ENCODE measurements at places on chromosomes 4 and X.

- no peak for DNase-seq
Measured at GRCh38 chr4:134216411-134216810, 14.8 kb upstream of the PABPC4L start.

GRCh38 chrX:39766855-39767254 lies 330.9 kb downstream of the BCOR start:
- no peak for DNase-seq

GRCh38 chr4:3082925-3083515 lies 8.5 kb downstream of the HTT start:
- no peak for DNase-seq

DNA sequence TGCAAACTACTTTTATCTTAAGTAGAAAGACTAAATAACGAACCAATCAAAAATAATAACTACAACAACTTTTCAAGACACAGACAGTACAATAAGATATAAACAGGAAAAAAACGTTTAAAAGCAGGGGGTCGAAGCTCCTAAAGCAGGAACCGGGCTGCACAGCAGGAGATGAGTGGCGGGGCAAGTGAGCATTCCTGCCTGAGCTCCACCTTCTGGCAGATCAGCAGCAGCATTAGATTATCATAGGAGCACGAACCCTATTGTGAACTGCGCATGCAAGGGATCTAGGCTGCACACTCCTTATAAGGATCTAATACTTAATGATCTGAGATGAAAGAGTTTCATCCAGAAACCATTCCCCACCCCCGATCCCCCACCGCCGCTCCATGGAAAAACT lies 146.2 kb downstream of the TEX11 start:
- DNase-seq = no peak

GRCh38 chr4:186932631-186933187 lies 209.1 kb upstream of the FAT1 start:
- DNase-seq = no peak

- no peak for DNase-seq
Measured at GRCh38 chr4:110112056-110112455, 86.4 kb downstream of the ELOVL6 start.

DNA sequence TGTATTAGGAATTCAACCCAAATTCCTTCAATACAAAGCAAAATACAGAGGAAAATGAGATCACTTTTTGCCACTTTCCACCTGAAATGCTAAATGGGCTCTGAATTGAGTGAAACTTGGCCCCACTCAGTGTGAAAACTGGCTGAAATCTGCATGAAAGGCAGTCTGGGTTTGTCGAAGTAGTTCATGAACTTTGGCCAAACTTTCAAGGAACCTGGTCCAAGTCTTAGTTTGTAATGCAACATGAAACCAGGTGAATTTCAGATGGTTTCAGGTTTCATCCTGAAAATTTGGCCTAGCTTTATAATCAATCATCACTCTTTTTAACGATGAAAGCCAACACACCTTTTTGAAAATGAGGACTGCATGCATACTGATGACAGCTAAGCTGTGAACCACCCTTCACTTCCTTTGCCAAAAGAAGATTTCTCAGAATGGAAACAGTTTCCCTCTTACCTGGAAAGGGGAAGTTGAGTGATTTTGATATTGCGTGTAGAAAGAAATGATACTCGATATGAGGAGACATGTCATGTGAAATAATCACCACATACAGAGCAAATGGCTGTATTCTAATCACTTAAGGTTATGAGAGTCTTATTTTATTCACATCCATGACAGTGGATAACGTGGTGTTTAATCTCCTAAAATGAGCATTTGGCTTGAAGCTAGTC lies 209.9 kb upstream of the ETNPPL start:
- no peak for DNase-seq

DNA sequence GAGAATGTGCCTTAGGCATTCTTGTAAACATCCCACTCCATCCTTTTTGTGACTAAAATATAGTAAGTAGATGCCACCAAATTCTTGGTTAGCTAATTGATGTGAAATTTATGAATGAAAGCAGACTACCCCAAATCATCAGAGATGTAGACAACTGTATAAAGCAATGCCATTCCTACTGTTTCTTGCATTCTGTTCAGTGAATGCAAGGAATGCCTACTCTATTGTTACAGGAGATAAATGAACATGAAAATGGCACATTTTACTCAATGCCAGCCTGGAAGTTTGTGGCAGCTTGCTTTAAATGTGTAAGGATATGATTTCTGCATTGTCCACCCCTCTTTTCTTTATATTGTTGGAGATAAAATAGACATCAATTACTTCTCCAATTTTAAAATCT lies 317.9 kb downstream of the LDB2 start:
- DNase-seq = no peak

- no peak for DNase-seq
Measured at GRCh38 chr4:116537828-116538227, 547.5 kb downstream of the TRAM1L1 start.

- DNase-seq = no peak
Measured at GRCh38 chr4:113049421-113050370, at the start of gene ANK2. TSS of gene ANK2 (plus strand) at chr4:113049653. CDS start at chr4:113049729, 76 bp downstream.

DNA sequence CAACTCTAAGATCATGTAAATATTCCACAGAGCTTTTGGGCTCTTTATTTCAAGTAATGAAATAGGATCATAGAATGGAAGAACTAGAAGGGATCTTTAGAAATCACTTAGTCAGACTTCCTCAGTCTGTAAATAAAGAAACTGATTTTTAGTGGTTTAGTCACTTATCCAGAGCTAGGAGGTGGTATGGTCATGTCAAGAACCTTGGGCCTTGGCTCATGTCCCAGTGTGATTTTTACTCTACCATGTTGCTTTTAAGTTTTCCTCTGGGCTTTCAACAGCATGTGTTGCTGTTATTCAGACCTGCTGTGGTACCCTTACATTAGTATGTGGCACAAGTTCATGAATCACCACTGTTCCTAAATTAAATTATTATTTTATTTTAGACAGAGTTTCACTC lies 184.9 kb downstream of the FRAS1 start:
- no peak for DNase-seq
